ENCODE measurements at places on chromosomes 2 and 18.

DNA sequence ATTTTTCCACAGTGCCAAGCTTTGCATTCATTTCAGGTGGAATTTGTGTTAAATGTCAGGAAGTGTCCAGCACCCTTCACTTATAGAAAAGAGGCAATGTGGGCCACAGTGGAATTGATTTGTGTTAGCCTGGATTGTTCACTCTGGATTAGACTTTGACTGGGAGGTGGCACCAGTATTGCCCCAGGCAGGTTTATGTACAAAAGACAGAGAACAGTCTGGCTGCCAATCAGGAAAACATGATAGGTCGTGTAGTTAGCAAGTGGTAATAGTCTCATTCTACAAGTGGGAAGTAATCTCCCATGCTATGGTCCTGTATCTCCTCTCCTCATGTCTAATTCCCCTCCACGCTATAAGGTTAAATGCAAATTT lies 45.6 kb downstream of the RAB27B start:
- no peak for DNase-seq

- DNase-seq: no peak
These were observed 31.9 kb upstream of the CWC22 start for GRCh38 chr2:180038997-180039396.

GRCh38 chr2:152529420-152530115 lies 187.7 kb downstream of the PRPF40A start:
- no peak for DNase-seq

GRCh38 chr2:191253476-191253875 lies 8.3 kb downstream of the MYO1B start:
- no peak for DNase-seq

DNA sequence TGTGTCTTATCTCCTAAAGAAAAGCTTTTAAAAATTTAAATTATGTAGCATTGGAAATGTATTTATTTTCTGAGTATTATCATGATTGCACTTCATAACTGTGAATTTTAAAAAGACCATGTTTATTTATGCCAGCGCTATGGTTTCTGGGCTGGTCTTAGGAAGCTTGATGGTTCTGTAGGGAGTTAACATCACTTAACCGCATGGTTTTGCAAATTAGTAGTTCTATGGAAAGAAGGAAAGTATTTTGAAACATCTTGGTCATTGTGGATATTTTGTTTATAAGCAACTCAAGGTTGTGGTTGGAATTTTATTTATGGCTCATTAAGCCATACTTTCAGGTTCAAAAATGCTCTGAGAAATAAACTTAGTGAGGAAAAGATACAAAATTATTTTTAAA lies 549.4 kb downstream of the STK39 start:
- DNase-seq: no peak

DNA sequence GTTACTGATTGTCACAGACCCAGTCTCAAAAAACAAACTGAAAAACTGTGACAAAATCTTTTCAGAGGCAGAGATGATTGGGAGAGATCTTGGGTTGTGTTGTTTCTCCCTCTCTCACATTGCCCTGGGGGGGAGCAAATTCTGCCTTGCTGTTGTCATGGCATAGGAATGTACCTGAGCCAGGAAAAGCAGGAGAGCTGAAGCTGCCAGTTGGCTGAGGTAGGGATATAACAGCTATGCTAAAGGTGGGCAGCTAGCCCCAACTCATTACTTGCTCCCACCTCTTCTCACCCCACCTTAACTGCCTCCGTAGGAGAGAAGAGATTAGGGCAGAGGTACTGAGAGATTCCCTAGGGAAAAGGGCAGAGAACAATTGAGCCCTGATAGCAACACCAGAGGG lies 299.3 kb downstream of the OSR1 start:
- DNase-seq: no peak

DNA sequence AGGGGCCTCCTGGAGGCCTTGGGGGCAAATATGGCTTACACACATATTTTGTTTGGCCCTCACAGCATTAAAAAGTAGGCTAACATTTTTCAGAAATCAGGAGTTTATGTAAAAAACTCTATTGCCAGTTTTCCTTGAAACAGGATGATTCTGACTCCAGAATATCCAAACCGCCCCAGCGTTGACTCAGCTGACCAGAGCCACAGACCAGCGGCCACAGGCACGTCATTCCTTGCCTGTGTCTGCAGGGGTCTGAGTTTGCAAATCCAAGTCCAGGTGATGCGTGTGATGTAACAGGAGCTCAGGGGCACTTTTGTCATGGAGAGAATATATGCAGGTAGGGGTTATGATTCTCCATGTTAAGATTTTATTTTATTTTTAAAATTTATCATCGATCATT lies 79.4 kb upstream of the ALKAL2 start:
- no peak for DNase-seq

- no peak for DNase-seq
These were observed 42.8 kb upstream of the SIGLEC15 start for GRCh38 chr18:45782662-45783061.

Data from CD4-positive, alpha-beta T cell (primary cell).